A549 (cell line): ENCODE measurements at places on chromosomes 1 and 21.
A peak's percentile ranks its signal among the peaks of the same experiment; 100 is the strongest.

- no peak for DNase-seq
Observed at GRCh38 chr1:191905781-191906180, 252.5 kb upstream of the RGS18 start.

- DNase-seq = no peak
Observed at GRCh38 chr1:23625459-23625858, 66.1 kb upstream of the RPL11 start.

- DNase-seq = peak; percentile 90
Observed at GRCh38 chr1:235415008-235415904, 48.0 kb downstream of the TBCE start.

- DNase-seq = no peak
Observed at GRCh38 chr1:205665201-205666045, 14.9 kb downstream of the SLC45A3 start.

- DNase-seq = no peak
Observed at GRCh38 chr1:228181645-228182034, 16.0 kb downstream of the IBA57 start.

DNA sequence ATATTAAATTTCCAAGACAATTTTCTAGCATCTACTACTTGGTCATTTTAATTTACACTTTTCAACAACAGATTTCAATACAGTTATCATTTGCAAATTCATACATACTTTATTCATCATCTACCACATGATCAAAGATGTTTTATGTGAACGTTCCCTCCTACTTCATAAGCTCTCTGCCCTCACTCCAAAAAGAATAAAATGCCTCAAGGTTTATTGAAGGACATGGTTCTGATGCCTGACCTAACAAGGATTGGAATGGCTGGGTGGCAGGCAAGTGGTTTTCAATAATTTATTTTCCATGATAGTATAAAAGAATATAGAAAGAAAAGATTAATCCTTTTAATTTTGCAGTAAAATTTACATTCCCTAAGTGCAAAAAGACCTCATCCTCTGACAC, 5.4 kb downstream of the CDKN2C start:
- no peak for DNase-seq

GRCh38 chr1:200452850-200453552, 43.2 kb upstream of the ZNF281 start:
- DNase-seq = no peak

DNA sequence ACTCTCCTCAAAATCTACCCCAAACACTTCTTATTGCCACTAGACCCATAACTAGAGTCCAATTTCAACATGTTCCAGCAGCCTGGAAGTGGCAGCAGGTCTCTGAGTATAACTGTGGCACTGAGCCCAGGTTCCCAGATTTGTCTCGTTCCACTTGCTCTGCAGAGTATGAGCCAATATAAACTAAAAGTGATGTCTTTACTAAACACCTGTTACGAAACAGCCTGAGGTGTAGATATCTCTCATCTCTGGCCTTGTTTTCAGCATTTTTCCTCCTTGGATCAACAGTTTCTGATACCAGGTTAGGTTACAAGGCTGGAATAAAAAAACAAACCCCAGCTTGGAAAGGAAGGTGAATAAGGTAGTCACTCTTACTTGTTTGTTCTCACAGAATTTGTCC, 25.2 kb upstream of the PRDX6 start:
- DNase-seq = no peak

GRCh38 chr1:108831225-108831624, 25.7 kb downstream of the AKNAD1 start:
- peak; percentile 34 for DNase-seq

DNA sequence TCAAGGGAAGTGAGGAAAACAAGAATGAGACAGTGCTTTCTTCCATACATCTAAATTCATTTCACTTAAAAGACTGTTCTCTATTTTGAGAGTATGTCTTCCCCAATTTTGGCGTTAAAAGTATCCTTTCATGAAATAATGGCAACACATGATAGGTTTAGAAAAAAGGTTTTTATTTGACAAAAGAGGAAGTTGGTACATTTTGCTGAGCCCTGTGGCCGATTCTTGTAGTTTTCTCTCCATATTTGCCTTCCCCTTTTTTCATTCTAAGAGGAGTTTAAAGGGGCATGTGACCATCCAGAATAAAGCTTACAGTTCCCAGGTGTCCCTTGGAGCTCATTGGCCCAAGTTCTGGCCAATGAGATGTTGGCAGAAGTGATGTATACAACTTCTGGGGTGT, 140.4 kb upstream of the KCNE2 start:
- DNase-seq = no peak

DNA sequence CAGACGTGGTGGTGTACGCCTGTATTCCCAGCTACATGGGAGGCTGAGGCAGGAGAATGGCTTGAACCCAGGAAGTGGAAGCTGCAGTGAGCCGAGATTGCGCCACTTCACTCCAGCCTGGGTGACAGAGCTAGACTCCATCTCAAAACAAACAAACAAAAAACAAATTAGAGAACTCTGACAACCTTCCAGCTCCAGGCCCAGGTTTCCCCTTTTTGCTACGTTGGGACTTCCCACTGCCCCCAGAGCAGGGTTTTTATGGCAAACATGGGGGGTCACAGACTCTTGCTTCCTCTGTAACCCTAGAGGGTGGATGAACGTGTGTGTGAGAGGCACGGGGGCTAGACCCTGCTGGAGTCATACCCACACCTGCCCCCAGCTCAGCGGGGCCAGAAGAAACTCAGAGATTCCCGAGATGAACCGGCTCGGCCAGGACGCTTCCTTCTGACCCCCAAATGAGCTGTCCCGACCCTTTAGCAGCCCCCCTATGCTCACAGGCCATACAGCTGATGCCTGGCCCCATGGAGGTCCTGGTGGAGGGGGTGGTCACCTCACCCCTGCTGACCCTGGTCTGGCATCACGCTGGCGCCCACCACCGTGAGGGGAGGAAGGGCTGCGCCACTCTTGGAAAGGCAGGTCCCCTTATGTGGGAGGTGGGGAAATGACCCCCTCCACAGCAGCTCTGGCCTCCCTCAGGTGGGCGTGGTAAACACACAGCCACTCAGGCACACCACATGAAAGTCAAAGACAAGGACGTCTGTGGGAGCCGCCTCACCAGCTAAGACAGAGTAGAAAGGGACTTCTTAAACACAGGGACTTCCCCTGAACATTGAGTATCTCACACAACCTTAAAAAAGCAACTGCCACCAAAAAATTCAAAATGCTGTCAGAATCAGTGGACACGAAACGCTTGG, 7.1 kb downstream of the GPR157 start:
- no peak for DNase-seq

GRCh38 chr1:206582971-206583706, 29.1 kb downstream of the EIF2D start:
- no peak for DNase-seq

DNA sequence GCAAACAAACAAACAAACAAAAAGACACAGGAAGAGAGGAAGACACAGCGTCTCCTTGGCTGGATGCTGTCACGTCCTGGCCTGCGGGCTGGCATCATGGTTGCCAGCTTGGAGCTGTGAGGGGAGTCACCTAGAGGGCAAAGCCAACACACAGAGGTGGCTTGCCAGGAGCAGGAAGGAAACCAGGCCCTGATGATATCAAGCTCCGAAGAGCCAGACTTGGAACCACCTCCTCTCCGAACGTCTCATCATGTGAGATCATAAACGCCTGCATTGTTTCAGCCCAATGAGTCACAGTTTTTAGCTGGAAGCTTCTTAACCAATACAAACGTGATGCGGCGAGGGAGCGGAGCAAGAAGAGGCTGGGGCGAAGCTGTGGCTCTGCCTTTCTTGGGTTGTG, 8.7 kb downstream of the PLA2G2D start:
- DNase-seq = no peak

- no peak for DNase-seq
Observed at GRCh38 chr1:109438798-109439297, 12.6 kb upstream of the PSMA5 start.

GRCh38 chr1:204240233-204240632, 26.4 kb upstream of the GOLT1A start:
- no peak for DNase-seq

DNA sequence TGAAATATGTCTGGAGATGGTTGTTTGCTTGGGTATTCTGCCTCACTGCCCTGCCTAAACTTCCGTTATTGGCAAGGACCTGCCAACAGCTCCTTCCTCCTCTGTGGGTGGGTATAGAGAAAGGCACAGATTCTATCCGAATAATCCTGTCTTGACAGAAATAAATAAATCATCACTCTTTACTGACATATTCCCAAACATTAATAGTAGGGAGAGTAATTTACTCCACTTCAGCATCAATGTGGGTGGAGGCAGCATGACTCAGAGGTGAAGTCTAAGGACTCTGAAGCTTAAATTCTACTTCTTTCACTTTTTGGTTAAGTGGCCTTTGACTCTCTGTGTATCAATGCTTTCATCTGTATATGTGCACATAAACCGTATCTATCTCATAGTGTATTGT, 2.9 kb downstream of the CD84 start:
- DNase-seq = no peak
